ENCODE measurements at places on chromosomes 4 and X.

DNA sequence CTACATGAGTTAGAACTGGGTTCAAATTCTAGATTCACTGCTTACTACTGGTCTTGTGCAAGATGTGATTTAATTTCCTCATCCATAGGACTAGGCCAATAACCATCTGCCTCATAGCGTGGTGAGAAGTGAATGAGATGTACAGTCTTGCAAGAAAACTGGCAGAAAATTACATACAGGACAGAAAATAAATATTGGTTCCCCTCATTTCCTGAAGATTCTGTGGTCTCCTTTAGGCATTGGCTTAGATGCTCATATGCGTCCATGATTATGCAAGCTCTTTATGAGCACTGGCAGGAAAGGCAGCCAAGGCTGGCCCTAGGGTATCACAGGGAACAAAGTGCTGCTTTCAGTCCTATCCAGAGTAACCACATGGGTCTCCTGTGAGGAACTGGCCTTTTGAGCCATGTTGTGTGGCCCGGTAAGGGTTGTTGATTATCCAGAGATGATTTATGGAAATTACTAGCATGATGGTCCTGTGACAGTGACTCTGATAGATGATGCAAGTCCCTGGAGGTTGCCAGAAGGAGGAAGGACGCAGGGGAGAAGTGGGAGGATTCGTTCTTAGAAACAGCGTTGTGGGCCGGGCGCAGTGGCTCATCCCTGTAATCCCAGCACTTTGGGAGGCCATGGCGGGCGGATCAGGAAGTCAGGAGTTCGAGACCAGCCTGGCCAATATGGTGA is 9.9 kb upstream of the MOB1B start:
- no peak for DNase-seq

- DNase-seq = no peak
These were observed 1.5 kb downstream of the BMP3 start for GRCh38 chr4:81031796-81032551.

- no peak for DNase-seq
These were observed 607.8 kb upstream of the ZFP42 start for GRCh38 chr4:187387739-187388138.

DNA sequence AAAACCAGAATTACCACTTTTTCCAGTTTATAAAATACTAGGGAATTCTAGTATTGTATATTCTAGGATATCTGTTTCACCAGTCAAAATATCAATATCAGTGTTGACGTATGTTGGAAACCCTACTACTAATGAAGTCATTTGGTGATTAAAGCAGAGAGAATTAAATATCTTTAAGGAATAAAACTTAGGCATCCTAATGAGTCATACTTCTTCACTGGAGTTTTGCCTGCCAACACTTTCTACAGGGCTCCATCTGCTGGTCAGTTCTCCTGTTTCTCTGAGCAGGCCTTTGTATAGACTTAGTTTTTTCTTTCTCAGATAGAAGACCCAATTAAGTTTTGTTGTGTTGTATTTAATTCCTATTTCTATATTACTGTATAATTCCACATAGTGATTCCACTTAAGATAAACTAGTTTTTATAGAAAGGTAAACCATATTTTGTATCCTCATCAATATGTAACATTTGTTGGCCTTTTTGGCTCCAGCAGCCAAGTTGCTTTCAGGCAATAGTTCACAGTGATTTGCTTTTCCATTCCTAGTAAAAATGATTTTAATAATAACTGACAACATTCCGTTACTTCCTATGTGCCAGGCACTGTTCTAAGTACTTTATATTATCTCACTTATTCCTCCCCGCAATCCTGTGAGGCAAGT is 3.5 kb downstream of the AP1AR start:
- no peak for DNase-seq

- no peak for DNase-seq
These were observed 248.0 kb downstream of the TRIML1 start for GRCh38 chr4:188387179-188387791.

GRCh38 chrX:55130481-55130880 is 41.7 kb downstream of the PAGE2 start:
- DNase-seq = no peak

DNA sequence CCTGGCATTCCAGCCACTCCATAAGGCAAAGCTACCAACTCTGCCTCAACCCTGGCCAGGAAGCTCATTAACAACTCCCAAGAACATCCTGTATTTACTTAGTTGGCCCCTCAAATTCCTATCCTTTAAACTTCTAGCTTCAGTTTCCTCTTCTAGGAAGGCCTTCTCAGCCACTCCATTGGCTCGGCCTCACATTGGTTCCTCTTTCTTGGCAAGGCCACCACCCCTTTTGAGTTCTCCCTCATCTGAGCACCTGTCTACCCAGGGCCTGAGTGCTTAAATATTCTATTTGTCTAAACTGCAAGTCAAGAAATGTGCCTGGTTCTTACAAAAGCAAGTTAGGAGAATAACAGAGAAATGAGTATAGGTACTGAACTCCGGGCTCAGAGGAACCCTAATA is 10.0 kb downstream of the SMC1A start:
- DNase-seq = no peak

DNA sequence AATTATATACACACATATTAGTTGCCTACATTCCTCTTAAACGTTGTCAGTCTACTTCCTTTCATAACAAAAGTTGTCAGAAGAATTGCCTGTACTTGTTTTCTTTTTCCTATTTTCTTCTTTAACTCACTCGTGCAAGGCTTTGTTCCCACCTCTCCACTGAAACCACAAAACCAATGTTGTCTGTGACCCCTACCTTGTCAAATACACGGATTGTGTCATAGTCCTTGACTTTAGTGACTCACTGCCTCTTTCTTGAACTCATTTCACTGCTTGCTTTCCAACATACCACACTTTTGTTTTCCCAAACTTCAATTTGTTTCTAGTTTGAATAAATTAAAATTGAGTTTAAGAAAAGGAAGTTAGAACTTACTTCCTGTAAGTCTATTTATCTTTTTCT is 283.9 kb upstream of the AGA start:
- DNase-seq = no peak

DNA sequence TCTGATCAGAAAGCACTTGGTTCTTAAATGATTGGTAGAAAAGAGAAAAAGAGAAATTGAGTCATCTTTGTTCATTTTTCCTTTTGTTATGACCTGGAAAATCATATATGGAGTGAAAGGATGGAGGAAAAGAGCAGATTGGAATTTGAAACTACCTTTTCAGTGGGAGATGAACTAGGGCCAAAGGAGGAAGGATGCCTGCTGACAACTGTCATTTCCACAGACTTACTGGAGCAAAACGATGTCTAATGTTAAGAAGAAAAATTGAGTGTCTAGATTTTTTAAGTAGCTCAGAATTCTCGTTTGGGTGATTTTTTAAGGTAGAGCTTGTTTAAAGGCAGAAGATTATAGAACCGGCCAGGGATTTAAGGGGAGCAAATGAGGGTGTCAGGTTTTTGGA is 144.6 kb upstream of the KCNIP4 start:
- no peak for DNase-seq

GRCh38 chr4:158681629-158682028 is 9.5 kb downstream of the ETFDH start:
- no peak for DNase-seq

- no peak for DNase-seq
These were observed 8.4 kb downstream of the MSL3 start for GRCh38 chrX:11766487-11766886.

DNA sequence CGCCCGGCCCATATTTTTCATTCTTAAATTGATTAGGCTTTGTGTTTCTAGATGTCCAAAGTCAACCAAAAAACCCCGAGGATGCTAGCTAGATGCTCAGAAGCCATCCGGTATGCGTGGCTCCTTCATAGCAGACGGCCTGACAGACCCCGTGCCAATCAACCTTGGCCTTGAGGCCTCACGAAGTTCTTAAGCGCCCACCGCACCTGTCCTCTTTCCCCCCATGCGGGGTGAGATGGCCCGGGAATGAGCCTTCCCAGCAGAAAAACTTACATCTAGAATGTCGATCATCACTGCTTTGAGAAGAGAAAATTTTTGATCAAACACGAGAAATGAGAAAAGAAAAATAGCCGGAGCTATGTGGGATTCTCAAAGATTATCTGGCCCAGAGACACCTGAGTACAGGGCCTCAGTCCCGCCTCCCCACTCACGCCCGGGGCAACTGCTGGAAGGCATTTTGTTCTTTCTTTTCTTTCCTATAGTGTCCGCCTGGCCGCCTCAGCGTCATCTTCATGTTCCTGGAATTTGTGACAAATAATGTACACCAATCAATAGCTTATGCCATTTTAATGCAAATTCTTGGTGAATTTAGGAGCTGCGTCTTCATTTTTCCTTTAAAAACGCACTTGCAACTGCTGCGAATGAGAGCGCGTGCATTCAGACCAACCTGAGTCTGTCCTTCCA is 1.6 kb upstream of the NAT8L start:
- DNase-seq = no peak

DNA sequence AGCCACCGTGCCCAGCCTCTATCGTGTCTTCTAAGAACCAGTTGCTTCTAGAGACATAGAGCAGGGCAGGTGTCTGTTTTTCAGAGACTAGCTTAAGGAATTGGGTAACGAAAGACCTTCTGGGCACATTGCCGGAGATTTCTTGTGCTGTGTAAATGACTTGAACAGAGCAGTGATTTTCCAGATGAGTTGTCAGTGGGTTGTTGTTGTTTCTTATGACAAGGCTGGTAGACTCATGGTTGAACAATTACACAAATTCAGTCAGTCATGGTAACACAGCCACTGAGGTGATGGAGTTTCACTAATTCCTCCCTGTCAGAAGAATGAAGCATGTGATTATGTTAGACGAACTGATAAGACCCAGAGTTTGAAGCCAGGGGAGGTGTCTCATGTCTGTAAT is 20.5 kb upstream of the DDX3X start:
- no peak for DNase-seq

DNA sequence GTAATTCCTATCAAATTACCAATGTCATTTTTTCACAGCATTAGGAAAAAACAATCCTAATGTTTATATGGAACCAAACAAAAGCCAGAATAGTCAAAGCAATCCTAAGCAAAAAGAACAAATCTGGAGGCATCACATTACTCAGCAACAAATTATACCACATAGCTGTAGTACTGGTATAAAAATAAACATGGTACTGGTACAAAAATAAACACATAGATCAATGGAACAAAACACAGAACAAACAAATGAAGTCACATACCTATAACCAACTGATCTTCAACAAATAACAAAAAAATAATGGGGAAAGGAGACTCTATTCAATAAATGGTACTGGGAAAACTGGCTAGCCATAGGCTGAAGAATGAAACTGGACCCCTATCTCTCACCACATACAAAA is 37.4 kb downstream of the PPA2 start:
- no peak for DNase-seq

DNA sequence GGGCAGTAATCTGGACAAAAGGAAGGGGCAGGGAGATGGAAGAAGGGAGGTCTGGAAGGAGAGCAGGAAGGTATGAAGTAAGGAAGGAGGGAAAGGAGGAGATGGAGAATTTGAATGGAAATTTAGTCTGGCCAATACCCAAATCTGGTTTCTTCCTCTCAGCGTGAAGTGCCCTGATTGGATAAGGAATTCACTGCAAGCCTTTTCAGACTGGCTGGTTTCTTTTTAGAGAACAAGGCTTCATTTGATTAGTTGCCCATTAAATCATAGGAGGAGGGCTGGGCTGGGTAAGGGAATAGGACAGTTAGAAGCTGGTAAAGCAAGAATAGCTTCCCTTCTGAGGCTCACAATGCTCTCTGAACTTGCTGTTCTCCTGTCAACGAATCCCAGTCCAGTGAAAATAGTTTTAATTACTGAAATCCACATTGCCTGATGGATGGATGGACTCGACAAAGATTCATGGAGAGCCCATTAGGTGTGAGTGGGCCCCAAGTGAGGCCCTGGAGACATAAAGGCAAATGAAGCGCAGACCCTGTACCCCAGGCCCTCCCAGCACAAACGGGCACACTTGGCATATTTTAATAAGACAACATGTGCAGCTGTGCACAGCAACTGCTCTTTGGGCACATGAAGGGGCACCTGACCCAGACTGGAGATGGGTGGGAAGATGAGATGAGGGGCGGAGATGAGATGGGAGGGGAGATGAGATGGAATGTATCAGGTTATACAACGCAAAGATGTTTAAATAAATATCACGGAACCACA is 347.1 kb upstream of the GATB start:
- DNase-seq = no peak

- no peak for DNase-seq
These were observed 125.7 kb upstream of the NKX1-1 start for GRCh38 chr4:1531683-1532548.

- no peak for DNase-seq
These were observed 24.9 kb downstream of the ALPK1 start for GRCh38 chr4:112321776-112322684.

DNA sequence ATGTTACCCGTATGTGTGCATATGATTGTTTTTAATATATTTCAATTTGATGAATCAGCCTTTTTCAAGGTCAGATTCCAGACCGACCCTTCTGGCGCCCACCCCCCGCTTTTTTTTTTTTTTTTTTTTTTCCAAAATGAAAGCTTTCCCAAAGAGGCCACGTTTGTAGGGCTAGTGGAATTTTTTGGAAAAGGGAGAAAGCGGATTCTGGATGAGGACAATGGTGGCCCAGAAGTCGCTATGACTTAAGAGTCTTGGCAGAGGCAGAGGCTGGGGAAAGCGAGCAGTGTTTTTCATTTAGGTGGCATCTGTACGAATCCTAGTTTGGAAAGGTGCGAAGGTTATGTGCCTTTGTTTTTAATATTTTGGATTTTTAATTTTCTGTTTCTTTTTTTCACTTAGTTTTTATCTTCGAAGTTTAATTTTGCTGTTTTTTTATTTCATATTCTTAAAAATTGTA is 14.6 kb downstream of the NDUFB11 start:
- no peak for DNase-seq

- no peak for DNase-seq
These were observed 68.1 kb downstream of the DIAPH2 start for GRCh38 chrX:96752781-96753180.

DNA sequence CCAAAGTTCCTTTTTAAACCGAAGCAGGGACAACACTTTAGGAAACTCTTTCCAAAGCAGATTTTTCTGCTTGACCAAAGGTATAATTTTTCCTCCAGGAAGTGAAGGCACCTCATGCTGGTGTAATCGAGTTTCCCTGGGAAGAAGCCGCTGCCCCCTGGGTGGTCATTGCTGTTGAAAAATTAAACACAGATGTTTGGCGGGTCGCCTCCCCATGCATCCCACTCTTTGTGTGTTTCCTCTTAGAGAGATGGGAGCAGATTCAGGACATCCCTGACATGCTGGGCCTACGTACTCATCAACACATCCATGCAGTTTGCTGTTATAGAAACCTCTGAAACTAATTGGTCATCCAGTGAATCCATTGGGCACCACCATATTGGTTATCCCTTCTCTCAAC is 179.2 kb upstream of the HCCS start:
- no peak for DNase-seq

- no peak for DNase-seq
These were observed 114.5 kb downstream of the ANXA5 start for GRCh38 chr4:121582296-121582695.

DNA sequence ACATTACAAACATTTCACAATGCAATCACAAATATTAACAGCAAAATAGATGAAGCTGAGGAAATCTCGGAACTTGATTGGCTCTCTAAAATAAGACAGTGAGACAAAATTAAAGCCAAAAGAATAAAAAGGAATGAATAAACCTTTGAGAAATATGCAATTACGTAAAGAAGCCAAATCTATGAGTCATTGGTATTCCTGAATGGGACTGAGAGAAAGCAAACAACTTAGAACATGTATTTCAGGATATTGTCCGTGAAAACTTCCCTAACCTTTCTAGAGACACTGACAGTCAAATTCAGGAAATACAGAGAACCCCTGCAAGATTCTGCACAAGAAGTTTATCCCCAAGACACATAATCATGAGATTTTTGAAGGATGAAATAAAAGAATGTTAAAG is 48.4 kb upstream of the SPANXN2 start:
- no peak for DNase-seq

- DNase-seq = no peak
These were observed 39.3 kb downstream of the RTL9 start for GRCh38 chrX:110397904-110398303.
